DND-41 (cell line): ENCODE measurements at places on chromosomes 4 and X.
A peak's percentile ranks its signal among the peaks of the same experiment; 100 is the strongest.

DNA sequence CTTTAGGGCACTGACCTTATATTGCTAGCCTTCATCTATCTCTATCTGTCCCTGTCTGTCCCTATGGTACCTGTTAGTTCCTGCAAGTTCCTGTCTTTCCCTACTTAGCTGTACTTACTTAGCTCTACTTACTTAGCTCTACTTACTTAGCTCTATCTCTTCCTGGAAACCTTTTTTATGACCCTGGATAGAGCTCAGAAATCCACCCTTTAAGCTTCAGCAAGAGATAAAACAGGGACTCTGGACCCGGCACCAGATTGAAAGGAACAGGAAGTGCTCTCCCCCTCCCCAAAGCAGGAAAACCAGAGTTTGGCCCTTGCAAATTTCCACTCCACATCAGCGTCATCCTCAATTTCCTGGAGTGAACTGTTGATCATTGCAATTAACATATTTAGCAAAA, 12.3 kb upstream of the IL9R start:
- no peak for DNase-seq

- no peak for DNase-seq
These were observed 216.8 kb downstream of the IL15 start for GRCh38 chr4:141853091-141853764.

GRCh38 chr4:33054656-33055196, 2334.6 kb downstream of the PCDH7 start:
- DNase-seq, result no peak

- DNase-seq, result no peak
These were observed 18.9 kb downstream of the ADD1 start for GRCh38 chr4:2862528-2862927.

DNA sequence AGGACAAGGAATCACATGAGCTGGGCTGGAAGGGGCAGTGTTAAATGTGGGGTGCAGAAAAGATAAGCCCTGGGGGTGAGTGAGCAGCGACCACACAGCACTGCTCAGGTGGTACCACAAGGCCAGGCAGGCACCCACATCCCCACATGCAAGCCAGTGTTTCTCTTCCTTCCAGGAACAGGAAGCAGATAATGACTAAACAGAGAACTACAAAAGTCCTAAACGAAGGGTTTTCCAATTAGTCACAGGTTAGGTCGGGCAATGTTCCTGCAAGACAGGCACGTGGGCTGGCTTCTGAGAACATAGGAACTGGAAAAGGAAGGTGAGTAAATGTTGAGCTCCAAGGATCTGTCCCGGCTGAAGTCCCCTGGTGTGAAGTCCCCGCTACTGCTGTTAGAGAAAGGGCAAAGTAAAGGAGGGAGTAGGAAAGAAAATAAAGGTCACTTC, 19.5 kb downstream of the RELL1 start:
- DNase-seq, result peak; percentile 30

GRCh38 chr4:1675136-1675801, 8.8 kb downstream of the FAM53A start:
- no peak for DNase-seq

DNA sequence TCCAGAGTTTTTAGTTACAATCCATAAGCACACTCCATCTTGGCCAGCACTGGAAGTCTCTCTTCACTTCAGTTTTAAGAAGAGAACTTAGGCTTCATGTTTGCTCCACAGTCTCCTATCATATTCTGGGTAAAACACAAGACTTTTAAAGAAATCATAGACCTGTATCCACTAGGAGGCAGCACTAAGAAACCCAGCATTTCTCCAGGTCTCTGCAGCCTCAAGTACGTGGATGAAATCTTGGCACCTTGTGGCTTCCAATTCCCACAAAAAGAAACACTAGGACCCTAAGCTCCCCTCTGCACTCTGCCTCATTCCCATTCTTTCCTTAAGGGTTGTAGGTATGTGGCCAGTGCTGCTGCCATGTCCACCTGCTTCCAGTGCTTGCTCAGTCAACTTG, 367.3 kb upstream of the CASK start:
- no peak for DNase-seq

DNA sequence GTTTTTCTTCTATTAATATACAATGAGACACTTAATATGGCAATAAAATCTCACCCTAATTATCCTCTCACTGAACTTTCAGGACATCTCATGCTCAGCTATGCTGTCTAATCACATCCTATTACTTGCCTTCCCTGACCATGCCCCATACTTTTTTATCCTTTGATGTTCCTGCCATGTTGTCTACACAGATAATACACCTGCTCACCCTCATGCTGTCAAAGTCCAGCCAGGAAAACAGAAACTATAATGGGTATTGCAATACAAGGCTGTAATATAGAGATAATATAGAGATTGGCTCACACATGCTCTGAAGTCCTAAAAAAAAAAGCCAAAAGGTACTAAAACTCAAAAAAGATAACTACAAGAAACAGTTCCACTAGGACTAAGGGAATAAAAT, 305.4 kb downstream of the PRDM5 start:
- no peak for DNase-seq

GRCh38 chrX:47581731-47582647, at the start of gene TIMP1:
Gene TIMP1, plus strand, starts transcription at chrX:47582436. Its CDS starts 980 bp downstream, at chrX:47583416.
- DNase-seq, result peak; percentile 88

DNA sequence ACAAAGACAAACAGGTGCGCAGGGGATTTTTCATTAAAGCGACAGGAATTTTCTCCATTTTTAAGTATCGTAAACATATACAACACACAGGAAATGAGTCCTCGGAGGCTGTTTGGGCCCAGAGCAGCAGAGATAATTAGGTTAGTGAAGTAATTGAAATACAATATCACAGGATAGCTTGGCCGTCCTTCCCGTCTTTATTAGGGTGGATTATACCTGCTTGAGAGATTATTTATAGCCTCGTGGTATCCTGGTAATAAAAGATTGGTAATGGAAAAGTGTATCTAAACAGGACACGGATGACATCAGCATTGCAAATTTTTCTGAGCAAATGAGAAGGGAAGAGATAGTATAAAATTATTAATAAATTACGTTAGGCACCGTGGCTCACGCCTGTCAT, 68.2 kb downstream of the CRLF2 start:
- no peak for DNase-seq
